ENCODE measurements at places on chromosomes 7 and 10.
A peak's percentile ranks its signal among the peaks of the same experiment; 100 is the strongest.

DNA sequence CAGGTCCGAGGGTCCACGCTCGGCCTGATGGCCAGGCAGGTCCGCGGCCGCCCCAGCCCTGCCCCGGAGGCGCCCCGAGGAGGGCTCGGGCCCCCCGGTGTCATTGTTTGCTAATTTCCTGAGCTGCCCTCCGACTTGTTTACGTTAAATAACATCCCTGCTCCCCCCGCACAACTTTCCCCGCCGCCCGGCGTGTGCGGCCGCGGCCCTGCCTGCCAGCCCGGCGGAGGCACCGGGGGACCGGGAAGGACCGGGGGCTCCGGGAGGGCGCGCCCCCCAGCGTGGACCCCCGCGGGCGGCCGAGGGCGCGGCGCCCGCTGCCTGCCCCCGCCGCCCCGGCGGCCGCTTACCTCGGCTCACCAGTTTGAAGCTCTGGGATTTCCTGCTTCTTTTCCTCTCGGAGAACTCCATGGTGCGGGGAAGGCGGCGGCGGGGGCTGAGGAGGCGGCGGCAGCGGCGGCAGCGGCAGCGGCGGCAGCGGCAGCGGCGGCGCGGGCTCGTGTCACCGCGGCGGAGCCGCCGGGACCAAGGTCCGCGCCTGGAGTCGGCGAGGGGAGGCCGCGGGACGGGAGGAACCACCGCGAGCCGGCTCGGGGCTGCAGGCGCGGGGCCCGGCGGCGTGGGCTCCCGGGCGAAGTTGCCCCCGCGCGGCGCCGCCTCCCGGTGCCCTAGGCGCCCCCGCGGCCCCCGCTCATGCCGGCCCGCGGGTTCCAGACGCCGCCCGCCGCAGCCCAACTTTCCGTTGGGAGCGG lies 515 bp downstream of the BEND7 start:
- DNase-seq = peak; percentile 14

DNA sequence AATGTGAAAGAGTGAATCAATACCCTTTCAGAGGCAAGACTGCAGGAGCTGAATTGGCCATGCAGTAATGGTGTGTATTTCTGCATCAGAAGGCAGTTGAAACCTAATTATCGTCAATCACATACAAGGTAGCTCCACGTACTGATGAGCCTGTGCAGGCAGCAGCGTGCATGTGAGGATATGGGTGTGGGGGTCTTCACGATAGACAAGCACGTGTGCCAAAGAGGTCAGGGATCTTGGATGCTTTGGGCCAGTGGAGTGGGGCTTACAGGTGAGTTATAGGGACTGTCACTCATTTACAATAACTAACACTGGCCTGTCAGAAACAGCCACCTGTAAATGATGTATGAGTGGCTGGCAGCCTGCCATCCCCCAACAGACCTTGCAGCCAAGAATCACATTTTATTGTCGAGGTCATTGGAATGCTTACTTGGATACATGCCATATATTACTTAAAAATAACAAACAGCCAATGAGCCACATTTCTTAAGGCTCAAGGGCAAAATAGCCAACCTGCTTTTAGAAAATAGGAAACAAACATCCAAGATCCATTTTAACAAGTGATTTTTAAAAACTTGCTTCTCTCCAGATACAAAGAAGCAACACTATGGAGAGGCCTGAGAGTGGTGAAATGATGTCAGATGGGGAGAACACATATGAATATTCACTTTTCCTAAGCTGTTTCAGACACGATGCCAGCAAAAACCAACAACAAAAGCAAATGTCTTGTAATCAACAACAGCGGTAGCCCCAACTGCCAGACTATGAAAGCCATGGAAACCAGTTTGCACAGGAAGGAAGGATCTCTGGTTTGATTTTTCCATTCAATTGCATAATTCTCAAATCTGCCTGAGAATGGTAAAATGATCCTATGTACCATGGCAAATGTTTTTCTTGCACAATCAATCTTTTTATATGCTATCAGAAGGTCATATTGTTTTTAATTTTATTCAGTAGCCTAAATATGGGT lies 210.7 kb downstream of the SKAP2 start:
- peak; percentile 87 for DNase-seq

DNA sequence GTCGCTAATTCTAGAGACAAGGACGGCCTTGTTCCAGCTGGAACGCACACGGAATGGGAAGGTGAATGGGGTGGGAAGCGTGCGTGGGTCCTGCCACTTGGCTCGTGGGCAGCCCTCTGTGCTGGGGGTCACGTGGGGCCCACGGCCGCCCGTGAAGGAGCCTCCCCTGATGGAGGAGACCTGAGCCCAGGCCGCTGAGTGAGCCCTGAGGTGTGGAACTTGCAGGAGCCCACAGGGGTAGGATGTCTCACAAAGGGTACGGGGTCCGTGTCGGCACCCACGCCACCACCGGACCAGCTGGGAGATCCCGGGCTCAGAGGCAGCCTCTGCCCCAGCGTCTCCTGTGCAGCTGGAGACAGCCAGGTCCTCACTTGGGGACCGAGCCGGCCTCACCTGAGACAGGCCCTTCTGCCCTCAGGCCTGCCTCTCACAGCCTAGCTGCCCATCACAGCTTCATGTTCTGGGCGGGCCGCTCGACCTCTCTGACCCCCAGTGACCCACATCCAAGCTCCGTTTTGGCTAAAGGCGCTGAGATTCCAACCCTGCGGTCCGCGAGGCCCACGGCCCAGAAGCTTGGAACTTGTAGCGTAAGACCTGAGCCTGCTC lies 84.8 kb downstream of the FOXL3 start:
- DNase-seq = no peak

DNA sequence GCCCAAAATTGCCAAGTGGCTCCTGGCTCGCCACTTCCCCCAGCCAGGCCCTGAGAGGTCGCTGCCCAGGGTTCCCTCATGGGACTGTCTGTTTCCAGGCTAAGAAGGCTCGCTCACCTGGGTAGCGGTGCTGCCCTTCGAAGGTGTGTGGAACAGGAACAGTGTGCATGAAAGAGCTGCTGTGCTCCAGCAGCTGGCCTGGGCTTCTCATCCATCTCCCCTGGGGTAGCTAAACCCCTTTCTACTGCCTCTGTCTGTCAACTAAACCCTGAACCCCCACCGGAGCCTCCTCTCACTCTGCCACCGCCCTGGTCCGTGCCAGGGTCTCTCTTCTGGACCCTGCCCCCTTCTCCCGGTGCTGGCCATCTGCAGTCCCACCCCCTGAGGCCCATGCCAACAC lies 152.9 kb downstream of the EBF3 start:
- no peak for DNase-seq

Data from NCI-H69 (cell line).